ENCODE measurements at places on chromosomes 2 and 18. TPM values are rescaled to one million over a fixed set of nuclear protein-coding genes. Genes with fewer than 3 reads are reported as not detected.

ANKRD36 gene
- polyA plus RNA-seq, result 16.8 TPM

TUBA4B gene
- polyA plus RNA-seq, result 1.3 TPM

CSRNP3 gene
- 9.7 TPM for polyA plus RNA-seq

ST3GAL5 gene
- polyA plus RNA-seq, result 9.0 TPM

- no peak for DNase-seq
Measured at GRCh38 chr2:3288470-3289170, 89.0 kb downstream of the EIPR1 start.

DNA sequence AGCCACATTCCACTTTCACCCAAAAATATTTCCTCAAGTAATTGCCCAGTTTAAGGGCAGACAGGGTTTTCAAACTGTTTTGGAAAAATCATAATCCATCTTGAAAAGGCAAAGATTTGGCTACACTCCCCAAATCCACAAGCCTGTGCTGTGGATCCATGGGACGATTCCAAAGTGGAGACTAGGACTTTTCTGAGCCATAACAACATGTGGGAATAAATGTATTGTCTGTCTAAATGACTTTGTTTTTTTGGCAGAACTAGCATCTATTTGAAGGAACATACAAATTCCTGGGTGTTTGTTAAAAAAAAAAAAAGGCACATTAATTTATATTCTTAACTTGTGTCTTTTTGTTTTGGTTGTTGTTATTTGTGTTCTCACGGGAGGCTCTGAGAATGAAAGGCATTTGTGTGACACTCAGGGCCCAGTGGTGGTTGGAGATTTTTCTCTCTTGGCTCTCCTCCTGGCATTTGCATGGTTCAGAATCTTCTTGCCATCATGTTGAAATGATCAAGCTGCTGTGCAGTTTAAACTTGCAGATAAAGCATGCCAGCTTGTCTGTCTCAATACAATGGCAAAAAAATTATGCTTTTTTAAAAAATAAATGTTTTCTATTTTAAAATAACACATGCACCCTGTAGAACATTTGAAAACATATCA lies 277.4 kb downstream of the EN1 start:
- DNase-seq, result no peak

DNA sequence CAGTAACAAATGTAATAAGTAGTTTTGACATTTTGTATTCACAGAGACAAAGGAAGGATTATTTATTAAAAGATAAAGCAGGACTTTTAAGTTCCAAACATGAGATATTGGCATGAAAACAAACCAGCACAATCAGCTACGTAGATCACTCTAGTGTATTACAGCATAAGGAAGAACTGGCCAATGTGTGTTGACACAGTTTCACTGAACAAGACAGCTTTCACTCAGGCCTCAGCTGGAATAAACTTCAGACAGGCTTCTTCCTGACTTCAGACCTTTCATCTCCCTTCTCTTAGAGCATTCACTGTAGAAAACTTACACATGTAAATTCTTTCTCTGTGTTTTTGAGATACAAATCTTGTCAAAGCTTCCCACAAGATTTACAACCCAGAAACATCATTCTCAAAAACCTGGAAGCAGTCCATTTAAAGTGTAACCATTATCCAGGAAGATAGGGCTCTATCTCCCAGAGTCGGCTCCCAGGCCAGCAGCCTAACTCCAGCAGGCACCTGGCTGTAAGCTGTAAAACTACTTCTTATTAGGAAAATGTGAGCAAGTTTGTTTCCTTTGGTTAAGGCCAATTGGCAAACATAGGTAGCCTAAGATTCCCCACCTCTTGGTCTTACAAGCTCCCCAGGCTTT lies 768.3 kb upstream of the CDH7 start:
- DNase-seq, result no peak

DNA sequence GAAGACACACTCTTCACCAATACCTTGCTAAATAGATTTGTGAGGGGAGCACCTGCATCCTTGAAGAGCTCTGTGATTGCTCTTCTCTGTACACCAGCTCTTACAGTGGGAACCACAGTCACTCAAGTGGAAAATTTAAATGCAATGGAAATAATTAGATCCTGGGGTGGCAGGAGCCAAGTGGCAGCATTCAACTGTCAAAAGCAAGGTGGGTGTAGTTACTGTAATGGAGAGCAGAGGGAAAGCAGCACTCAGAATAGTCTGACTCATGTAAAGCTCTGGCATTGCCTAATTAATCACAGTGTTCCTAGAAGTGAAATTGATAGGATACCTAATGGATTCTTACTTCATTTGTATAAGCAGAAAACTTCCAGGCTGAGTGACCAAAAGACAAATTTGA lies 245.8 kb downstream of the KCNE4 start:
- DNase-seq, result no peak

GRCh38 chr2:205323929-205324328 lies 358.4 kb upstream of the NRP2 start:
- no peak for DNase-seq

DNA sequence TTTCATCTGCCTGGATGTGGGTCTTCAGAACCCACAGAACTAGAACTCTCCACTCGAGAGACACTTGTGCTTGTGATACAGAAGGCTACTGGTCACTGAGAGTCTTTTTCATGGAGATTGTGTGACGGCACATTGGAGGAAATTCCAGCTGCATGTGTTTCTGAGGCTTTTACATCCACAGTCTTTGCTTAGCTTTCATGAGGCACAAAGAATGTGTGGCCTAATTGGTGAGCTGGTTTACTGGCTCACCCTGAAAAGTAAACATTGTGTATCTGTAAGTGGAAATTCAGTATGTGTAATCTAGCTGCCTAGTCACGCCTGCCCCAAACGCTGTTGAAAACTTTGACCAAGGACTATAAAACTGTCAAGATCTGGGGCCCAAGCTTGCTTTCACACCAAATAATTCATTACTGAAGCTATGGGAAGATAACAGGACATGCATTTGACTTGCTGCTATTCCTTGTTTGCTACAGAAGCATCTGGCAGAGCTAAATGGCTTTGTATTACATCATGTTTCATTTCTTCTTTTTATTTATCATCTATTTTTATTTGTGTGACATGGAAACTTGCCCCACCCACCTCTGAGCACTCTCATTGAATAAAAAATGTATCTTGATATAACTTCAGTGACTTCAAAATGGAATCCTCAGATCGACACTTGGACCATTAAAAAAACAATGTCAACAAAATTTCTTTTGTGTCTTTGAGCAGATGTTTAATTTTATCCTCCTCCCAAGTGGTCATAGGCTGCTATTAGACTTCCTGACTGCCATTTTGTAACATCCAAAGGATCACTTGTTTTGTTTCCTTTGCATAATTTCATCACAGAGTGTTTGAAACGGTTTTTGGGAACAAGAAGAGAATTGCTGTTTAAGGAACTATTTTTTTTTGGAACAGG lies 80.2 kb downstream of the EFEMP1 start:
- peak; percentile 64 for DNase-seq

GRCh38 chr2:202910698-202911097 lies 775 bp downstream of the WDR12 start:
- no peak for DNase-seq

GRCh38 chr2:152055366-152056108 lies 43.3 kb downstream of the CACNB4 start:
- no peak for DNase-seq

DNA sequence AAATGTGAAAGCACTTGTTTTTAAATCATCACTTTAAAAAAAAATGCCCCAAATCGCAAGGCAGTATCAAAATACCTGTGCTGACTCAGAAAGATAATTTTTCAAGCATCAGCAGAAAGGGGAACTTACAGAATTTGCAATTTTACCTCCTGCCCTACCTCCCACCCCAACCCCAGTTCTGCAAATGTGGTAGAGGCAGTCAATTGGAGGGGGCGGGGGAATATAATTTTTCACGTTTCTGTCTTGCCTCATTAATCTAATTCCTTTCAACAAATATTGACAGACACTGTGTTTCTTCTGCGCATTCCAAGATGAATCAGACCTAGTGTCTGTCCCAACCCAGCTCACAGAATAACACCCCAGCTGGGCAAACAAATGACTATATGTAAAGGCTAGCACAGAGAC lies 76.8 kb downstream of the ALPK2 start:
- DNase-seq, result no peak

- no peak for DNase-seq
Measured at GRCh38 chr18:27075828-27076227, 109.3 kb downstream of the CHST9 start.

- no peak for DNase-seq
Measured at GRCh38 chr2:183291436-183291835, 167.2 kb downstream of the NUP35 start.

GRCh38 chr2:16329421-16329820 lies 336.2 kb downstream of the CYRIA start:
- no peak for DNase-seq

GRCh38 chr18:7520200-7520785 lies 46.8 kb upstream of the PTPRM start:
- DNase-seq, result no peak

DNA sequence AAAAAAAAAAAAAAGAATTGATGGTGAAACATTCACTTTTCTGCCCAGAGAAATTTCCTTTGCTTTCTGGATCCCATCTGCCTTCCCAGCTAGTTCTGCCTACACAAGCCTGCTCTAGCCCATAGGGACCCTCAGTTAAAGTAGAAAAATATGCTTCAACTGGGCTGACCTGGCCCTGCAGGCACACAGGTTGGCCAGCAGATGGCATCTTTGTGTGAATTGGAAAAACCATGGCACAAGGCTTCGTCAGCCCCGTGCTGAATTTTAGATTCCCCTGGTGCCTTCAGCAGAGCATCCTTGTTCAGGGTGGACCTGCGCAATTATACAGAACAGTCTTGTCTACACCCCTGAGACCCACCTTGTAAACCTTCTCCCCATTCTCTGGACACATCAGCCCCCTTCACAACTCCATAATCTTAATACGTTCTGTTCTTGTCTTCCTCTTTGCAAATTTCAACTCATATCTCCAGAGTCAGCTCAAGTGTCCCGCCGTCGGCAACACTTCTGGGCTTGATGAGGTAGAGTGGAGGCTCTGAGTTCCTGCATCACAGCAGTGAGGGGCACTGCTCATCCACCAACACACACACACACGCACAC lies 114.5 kb downstream of the INSIG2 start:
- no peak for DNase-seq

DNA sequence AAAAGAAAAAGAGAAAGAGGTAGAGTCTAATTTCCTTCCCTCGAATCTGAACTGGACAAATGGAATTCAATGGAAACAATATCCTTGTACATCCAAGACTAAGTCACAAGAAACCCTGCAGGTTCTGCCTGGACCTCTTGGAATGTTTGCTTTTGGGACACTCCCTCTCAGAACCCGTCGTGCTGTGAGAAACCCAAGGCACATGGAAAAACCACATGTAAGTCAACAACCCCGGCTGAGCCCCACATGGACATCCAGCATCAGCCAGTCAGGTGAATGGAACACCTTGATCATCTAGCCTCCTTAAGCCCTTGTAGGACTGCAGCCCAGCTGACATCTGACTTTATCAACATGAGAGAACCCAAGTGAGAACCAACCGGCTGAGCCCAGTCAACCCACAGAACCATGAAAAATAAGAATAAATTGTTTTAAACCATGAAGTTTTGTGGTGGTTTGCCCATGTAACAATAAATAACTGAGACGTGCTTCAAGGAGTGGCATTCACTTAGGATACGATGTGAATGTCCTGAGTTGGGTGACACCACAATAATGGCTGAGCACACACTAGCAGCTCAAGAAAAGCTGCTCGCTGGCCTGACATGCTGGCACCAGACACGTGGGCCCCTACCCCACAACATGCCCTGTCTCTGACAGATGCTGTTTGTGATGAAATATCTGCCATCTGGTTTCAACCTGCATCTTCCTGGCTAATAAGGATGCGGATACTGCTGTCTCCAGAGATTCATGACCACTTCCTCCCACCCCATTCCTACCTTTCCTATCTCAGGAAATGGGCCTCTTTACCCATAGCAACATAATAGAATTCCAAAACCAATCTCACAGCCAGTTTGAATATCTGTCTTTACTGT lies 28.8 kb downstream of the PKDCC start:
- DNase-seq, result no peak

DNA sequence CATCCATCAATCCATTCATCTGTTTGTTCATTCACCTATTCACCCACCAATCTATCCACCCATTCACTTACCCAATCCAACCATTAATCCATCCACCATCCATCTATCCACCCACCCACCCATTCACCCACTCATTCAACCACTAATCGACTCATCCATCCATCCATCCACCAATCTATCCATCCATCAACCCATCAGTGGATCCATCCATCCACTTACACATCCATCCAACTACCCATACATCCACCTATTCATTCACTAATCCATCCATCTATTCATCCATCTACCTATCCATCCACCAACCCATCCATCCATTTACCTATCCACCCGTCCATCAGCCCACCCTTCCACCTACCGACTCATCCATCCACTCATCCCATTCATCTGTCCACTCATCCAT lies 11.3 kb downstream of the MYO7B start:
- DNase-seq, result no peak

DNA sequence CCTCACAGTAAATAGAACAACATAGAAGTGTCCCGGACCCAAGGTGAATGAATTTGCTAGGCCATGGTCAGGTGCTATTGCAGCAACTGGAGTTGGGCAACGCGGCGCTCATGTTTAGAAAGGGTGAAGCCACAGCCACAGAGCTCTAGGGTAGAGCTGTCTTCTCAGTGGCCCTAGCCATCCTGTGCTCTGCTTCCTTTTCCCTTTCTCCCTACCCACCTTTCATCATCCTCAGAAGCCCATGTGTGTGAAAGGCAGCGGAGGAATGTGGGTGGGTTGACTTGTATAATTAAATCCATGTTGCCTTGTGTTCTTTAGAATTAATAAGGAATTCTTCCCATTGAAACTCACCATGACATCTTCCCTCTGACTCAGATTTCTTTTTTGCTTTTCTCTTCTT lies 336.7 kb downstream of the OSR1 start:
- no peak for DNase-seq

- no peak for DNase-seq
Measured at GRCh38 chr2:147511491-147511948, 333.3 kb upstream of the ACVR2A start.

- peak; percentile 64 for DNase-seq
Measured at GRCh38 chr18:24397694-24398368, at the start of gene OSBPL1A. OSBPL1A (minus strand) TSS chr18:24397824; CDS start chr18:24377533, 20,291 bp downstream.

GRCh38 chr2:120758181-120759144 lies 22.8 kb downstream of the GLI2 start:
- no peak for DNase-seq

DNA sequence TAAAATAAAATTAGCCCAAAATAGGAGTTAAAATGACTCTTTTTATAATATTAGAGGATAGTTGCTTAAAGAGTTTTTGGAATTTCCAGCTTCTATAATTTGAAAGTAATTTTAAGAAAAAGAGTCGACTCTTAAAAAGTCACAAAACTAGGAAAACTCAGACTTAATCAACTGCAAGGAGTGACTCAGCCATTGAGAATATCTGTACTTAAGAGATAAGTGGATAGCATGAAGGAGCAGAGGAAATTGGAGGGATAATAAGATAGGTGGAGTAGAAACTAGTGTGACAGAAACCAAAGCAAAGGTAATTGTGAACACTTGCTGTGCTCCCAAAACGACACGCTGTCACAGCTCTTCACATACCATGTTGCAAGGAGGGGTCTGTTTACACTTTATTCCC lies 8.4 kb downstream of the RSAD2 start:
- no peak for DNase-seq

- no peak for DNase-seq
Measured at GRCh38 chr2:143192106-143192505, 62.9 kb downstream of the ARHGAP15 start.
